ENCODE measurements at places on chromosomes 7 and 10.

DNA sequence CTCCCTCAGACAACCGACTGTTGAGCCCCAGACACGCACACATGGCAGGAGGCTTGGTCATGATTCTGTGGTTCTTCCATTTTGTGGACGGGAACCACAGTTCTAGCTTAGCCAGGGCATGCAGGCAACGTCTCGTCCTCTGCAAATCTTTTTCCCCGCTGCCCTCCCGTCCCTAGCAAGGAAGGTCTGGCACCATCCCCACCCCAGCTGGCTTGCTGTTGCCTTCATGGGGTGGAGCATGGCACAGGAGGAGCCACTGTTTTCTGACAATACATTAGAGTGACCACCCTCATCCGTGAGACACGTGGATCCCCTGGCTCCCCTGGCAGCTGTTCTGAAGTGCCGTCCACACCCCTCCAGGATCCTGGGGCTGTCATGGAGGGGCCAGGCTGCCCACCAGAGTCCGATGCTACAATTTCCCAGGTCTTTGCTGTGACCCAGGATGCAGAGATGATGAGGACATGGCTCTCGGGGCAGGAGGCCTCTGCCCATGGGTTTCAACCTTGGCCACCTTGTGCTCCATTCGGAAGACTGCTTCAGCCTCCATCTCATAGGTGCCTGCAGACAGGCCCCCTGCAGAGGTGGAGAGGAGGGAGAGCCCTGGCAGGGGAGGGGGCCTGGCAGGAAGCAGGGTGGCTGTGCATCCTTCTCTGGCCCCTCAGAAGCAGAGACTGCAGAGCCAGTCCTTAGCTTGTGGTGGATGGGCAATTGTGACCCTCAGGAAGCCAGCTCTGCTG is 233.6 kb downstream of the GLRX3 start:
- no peaks in the 10 kb centered on the region for H3K36me3 ChIP-seq
- no peaks in the 10 kb centered on the region for H3K27me3 ChIP-seq
- H3K27ac ChIP-seq = no peak overlapping the region
- DNase-seq = no peak
- no peaks in the 10 kb centered on the region for H3K4me1 ChIP-seq

DNA sequence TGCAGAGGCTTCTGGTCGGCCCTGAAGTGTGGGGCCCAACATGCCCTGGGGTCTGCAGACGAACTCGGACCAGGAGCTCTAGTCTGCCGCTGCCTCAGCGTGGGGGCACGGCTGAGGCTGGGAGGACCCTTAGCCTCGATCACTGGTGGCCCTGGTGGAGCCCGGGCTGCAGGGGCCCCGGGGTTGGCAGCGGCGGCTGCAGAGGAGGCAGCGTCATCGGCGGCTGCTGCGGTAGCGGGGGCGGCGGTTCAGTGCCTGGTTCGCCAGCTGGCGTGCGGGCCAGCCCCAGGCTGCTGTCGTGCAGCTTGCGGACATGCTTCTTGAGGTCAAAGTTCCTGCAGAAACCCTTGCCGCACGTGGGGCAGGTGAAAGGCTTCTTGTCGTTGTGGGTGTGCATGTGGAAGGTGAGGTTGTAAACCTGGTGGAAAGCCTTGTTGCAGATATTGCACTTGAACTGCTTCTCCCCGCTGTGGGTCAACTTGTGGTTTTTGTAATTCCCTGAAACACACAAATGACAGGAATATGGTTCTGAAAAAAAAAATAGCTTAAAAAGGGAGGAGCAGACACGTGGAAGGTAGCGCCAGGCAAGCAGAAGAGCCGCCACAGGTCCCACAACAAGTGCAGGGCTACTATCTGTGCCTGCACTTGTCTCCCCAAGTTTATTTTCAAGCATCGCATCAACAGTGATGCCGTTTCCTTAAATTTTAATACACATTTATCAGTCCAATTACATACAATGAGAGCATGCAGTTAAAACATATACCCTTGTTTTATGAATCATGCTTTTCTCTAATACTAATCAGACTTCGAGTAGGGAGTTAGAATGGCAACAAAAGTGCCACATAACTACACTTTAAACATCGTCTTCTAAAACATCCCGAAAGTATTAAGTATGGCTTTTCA is 2.4 kb downstream of the FEZF1 start:
- H3K4me3 ChIP-seq = no peak overlapping the region
- peaks cover 6% of the 10 kb centered on the region for H3K36me3 ChIP-seq

DNA sequence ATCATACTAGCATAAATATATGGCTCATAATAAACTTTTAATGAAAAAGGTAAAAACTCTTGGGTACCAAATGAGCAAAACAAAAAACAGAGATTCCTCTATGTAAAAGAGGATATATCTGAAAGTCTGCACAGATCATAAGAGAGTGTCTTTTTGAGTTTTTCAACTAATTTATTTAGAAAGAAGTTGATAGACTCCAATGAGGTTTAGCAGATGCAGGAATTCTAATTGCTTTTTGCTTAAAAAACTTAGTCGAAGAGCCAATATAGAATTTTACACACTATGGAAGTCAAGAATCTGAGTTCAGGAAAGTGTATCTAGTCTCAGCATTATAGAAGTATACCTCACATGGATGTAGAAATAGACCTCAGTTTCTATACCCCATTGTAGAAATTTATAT is 3.4 kb upstream of the MLLT10 start:
- H3K36me3 ChIP-seq = peaks cover 7% of the 10 kb centered on the region
- H3K4me3 ChIP-seq = no peak overlapping the region
- peaks cover under 1% of the 10 kb centered on the region for H3K27me3 ChIP-seq

GRCh38 chr10:86321568-86321967 is 45.0 kb downstream of the GRID1 start:
- no peak for DNase-seq
- peaks cover 5% of the 10 kb centered on the region for H3K27me3 ChIP-seq
- H3K4me3 ChIP-seq = no peak overlapping the region
- no peaks in the 10 kb centered on the region for H3K36me3 ChIP-seq

GRCh38 chr7:22154143-22154529 is 202.8 kb downstream of the RAPGEF5 start:
- no peaks in the 10 kb centered on the region for H3K4me1 ChIP-seq
- no peaks in the 10 kb centered on the region for H3K27me3 ChIP-seq
- no peaks in the 10 kb centered on the region for H3K36me3 ChIP-seq
- no peak overlapping the region for H3K4me3 ChIP-seq

DNA sequence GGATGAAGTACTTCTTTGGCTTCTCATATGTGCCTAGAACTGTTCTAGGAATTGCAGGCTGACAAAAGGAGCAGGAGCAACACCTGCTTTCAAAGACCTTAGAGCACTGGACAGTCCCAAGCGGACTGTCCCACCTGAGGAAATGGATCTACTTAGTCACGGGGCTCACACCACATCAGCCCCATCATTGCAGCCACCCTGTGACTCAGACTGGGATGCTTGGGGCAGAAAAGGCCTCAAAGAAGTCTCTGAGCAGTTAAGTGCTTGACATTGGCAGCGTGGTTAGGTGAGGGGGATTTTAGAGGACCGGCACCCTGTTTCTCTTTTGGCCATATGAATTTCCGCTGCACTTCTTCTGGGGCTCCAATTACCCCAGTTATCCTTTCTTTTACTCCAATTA is 256.6 kb downstream of the USP6NL start:
- no peaks in the 10 kb centered on the region for H3K36me3 ChIP-seq
- H3K27ac ChIP-seq = no peak overlapping the region
- H3K4me3 ChIP-seq = no peak overlapping the region
- no peaks in the 10 kb centered on the region for H3K27me3 ChIP-seq
- DNase-seq = no peak

DNA sequence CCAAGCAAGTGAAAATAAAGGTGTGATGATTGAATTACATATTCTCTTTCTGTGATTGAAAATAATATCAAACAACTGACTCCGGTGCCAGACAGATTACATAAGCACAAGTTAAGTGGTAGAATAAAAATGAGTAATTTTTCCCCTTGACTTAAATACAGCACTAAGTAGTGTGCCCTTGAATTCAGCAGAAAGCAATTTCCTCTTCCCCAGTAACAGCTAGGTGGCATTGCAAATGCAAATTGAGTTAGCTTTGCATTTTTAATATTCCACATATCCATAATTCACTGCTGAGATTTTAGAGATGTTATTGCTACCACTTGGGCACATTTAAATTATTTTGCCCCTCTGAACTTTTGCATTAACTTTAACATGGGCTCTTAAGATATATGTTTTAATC is 89.8 kb upstream of the NPVF start:
- H3K27me3 ChIP-seq = peaks cover 5% of the 10 kb centered on the region
- no peaks in the 10 kb centered on the region for H3K36me3 ChIP-seq
- no peak overlapping the region for H3K27ac ChIP-seq

GRCh38 chr7:104758504-104758903 is 255.5 kb upstream of the KMT2E start:
- no peaks in the 10 kb centered on the region for H3K36me3 ChIP-seq
- H3K27me3 ChIP-seq = no peaks in the 10 kb centered on the region
- no peak overlapping the region for H3K27ac ChIP-seq
- no peak overlapping the region for H3K4me3 ChIP-seq
- DNase-seq = no peak

- H3K4me3 ChIP-seq = no peak overlapping the region
- peak overlapping the region; percentile 54 for H3K27ac ChIP-seq
- no peaks in the 10 kb centered on the region for H3K27me3 ChIP-seq
- no peak for DNase-seq
- peaks cover 7% of the 10 kb centered on the region for H3K36me3 ChIP-seq
These were observed 4.7 kb downstream of the CRCP start for GRCh38 chr7:66119245-66119850.

DNA sequence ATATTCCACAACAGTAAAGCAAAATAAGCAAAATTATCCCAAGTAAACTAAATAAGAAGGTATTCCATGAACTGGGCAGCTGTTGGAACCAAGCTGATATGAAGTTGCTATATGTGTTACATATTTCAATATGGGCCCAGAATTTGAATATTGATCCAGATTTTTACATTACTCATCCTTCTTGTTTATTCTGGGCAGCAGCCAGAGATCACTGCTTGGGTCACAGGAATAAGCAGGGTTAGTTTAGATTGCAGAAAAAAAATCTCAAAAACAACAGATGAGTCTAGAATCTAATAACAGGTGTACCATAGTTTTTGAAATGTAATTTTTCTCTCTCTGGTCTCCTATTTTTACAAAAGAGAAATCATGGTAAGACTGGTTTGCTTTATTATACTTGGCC is 171.5 kb upstream of the NAMPT start:
- no peak overlapping the region for H3K27ac ChIP-seq
- peaks cover 9% of the 10 kb centered on the region for H3K4me1 ChIP-seq
- peaks cover 47% of the 10 kb centered on the region for H3K36me3 ChIP-seq
- H3K4me3 ChIP-seq = no peak overlapping the region

DNA sequence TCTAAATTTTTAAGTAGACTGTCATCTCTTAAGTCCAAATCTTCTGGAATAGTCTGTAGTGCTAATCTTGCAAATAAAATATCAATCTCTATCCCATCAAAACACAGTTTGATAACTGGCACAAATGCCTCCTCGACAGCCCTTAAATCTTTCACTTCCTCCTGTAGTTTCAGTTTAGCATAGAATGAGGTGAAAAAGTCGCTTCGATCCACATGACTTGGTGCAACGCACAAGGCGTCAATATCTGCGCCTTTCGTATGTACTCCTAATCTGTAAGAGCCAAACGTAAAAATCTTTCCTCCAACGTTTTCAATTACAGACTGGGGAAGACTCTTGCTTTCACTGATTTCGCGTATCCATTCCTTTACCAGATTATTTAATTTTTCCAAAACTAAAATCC is 603 bp downstream of the PAPOLB start:
- no peaks in the 10 kb centered on the region for H3K4me1 ChIP-seq
- H3K36me3 ChIP-seq = peaks cover 9% of the 10 kb centered on the region
- no peak overlapping the region for H3K27ac ChIP-seq
- H3K4me3 ChIP-seq = peak overlapping the region; percentile 66
- no peak for DNase-seq
- H3K27me3 ChIP-seq = peaks cover 52% of the 10 kb centered on the region

DNA sequence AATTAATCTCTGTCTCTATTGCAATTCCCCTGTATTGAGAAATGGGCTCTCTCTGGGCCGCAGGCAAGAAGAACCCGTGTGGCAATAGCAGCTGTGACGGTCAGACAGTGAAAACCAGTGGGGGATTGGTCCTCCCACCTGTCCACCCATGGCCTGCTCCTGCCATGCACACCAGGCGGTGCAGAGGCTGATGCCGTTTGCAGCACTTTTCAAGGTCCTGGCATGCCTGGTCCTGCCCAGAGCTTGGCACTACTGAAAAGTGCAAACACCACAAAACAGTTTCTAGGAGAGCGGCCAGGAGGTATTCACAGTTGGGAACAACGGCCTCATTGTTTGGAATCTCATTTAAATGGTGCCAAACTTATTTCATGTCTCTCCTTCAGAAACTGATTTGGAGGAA is 41.5 kb downstream of the PSPH start:
- no peak overlapping the region for H3K4me3 ChIP-seq
- H3K27ac ChIP-seq = no peak overlapping the region
- no peaks in the 10 kb centered on the region for H3K27me3 ChIP-seq

DNA sequence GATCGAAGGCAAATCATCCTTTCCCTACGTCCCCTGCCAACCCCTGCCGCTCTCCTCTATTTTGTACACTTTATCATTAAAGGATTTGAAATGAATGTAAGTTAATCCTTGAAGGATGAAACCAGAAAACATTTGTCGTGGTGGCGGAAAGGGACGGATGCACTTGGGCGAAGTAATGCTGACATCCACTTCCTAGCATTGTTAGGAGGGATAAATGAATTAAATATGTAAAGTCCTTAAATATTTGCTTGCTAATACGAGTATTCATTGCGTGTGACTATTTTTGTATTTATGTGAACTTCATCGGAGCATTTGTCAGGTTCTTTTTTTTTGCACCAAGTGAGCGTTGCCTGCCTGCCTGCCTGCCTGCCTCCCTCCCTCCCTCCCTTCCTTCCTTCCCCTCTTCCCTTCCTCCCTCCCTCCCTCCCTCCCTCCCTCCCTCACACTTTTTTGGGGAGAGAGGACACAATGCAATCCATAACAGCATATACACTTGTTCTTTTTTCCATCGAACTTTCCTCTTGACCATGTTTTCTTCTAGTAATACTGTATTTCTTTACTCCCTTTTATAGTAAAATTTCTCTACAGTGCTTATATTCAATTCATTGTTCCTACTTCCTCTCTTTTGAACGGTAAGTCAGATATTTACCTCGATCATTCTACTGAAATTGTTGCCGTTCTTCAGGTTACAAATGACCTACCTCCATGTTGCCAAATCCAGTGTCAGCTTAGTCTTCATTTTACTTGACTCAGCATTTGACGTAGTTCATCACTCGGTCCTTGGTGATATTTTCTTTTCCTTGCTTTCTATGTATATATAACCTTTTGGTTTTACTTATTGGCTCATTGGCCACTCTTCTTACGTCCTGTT is 831 bp downstream of the CCDC7 start:
- H3K27ac ChIP-seq = peak overlapping the region; percentile 99
- peaks cover 13% of the 10 kb centered on the region for H3K4me1 ChIP-seq
- H3K27me3 ChIP-seq = no peaks in the 10 kb centered on the region
- H3K4me3 ChIP-seq = peak overlapping the region; percentile 88

All from activated T-cell treated with anti-CD3 and anti-CD28 coated beads, Interleukin-2, amount 50 U/mL, for 72 hours (primary cell).